ENCODE measurements at places on chromosomes 12 and 14.

DNA sequence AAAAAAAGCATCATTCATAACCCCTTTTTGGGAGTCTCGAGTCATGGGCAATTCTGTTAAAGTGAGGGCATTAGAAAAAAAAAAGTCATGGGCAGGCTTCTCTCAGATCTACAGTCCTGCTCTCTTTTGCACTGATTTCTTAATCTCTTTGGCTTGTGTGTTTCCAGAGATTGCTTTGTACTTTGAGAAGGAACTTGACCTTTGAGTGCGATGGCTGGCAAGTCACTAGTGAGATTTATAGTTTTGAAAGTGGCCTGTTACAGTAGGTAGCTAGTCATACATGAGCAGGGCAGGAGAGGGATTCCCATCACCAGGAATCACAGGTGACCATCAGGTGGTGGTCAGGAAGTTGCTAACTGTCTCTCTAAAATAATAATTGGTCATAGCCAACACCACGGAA lies 119.6 kb downstream of the KCNMB4 start:
- no peak for DNase-seq

- DNase-seq = no peak
These were observed 11.0 kb downstream of the PAPLN start for GRCh38 chr14:73248108-73248868.

DNA sequence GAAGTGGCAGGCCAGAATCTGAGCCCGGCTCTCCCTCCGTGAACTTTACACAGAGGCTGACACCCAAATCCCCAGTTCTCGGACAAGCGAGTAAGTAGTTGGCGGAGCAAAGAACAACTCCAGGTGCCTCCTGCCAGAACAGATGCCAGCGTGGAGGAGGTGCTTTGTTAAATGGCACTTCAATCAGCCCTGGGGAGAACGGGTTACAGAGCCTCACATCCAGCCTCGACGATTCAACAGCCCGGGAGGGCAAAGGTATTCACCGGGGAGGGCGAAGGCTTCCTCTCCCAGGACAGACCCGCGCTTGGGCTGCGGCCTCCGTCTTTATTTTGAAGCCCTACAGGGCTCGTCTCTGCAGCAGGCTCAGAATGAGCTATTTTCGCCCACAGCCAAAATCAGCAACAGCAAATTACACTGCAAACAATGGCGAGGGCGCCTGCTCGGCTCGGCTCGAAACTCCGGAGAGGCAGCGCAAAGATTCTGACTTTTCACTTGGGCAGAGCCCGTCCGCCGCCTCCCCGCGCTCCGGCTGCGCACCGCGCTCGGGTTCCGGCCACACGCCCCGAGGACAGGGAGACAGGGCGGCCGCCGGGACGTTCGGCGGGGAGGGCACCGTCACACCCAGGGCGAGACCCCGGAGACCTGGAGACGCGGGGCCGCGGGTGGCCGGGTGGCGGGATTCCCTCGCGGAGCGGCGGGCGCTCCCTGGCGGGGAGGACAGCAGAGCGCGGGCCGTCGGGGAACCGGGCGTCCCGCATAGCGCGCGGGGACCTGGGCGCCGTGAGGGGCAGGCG lies 811 bp downstream of the TMCC3 start:
- DNase-seq = no peak

DNA sequence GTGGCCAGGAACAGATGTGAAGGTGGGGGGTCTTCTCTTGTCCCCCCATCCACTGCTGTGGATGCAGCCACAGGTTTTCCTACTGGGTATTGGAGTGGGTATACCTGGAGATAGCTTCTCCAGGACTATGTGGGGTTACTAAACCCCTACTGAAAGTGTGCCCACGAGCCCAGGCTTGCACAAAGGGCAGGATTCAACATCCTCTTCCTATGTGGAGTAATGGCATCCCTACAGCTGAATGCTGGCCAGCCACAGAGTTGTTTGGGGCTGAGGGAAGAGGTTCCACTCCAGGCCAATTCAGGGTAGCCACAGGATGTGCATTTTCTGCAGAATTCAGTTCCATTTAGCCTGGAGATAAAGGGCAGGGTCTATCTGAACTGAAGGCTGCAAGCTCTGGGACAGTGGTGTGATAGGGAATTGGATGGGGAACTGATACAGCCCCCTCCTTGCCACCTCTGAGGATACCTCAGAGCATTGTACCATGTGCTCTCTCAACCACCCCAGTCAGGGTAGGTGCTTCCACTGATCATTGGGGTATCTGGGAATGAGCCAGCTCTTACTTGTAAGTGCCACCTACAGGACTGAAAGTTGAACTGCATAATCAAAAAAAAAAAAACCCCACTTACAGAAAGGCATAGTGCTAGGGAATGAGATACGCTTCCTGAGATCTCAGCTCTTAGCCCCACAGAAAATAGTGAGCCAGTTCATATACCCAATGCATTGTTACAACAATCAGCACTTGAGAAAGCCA lies 187.1 kb downstream of the KITLG start:
- DNase-seq = no peak

DNA sequence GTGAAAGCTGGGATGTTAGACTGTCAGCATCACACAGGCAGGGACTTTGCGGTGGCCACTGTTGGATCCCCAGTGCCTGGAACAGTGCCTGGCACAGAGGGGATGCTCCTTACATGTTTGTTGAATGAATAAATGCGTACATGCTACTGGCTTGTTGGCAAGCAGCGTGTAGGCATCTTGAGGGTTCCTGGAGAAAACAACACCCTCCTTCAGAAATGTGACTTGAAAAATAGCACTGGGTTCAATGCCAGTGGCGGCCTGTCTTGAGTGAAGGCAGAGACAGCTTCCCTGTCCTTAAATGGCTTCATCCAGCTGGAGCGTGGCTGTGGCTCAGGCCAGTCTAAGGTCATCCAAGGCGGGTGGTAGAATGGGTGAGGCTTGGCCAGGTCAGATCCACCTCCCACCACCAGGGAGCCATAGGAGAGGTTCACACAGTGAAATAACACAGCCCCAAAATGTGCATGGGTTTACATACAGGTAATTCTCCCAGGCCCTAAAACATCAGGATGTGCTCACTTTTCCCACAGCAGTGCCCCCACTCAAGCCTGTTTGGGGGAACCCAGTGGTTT lies 171.4 kb downstream of the PHETA1 start:
- DNase-seq = no peak

DNA sequence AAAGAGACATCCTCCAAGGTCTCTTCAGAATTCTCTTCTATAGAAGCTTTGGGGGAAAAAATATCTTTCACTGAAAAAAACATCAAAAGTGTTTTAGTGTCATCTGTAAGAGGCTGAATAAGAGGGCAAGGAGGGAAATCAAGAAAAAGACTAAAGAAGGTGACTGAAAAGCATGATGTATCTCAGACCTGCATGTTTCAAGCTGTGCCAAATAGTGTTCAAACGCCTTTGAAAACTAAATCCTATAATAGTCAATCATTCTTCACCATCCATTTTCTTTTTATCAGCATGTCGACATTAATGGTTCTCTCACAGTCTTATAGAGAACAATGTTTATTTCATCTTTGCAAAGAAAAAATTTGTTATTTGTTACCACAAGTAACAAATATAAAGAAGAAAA lies 94.5 kb downstream of the CEP128 start:
- no peak for DNase-seq

- no peak for DNase-seq
These were observed 459.5 kb downstream of the RMST start for GRCh38 chr12:97921979-97922722.

DNA sequence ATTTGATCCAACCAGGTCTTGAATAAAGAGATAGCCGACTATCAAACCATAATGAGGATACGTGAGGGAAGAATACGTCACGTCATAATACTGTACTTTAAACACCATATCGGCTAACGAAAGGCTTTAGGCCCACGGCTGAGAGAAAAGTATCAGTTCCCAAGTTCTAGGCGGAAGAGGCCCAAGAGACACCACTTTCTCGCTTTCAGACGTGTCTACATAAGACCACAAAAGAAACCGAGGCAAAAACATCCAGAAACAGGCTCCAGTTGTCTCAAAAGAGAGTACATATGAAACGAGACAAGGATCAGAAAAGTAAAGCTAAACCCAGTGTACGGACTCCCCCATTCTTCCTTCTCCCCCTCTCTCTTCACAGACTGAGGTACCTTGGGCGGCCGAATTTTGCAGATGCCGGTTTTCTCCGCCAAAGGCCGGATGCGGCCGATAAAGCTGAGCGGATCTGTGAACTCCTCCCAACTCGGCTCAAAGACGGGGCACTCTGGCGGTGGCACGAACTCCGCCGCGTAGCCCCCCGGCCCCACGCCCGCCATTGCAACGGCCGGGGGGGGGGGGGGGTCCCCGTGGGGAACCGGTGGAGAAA lies 479 bp downstream of the KDM5A start:
- DNase-seq = no peak

- DNase-seq = no peak
These were observed 96.2 kb downstream of the FIGNL2 start for GRCh38 chr12:51752234-51752889.

DNA sequence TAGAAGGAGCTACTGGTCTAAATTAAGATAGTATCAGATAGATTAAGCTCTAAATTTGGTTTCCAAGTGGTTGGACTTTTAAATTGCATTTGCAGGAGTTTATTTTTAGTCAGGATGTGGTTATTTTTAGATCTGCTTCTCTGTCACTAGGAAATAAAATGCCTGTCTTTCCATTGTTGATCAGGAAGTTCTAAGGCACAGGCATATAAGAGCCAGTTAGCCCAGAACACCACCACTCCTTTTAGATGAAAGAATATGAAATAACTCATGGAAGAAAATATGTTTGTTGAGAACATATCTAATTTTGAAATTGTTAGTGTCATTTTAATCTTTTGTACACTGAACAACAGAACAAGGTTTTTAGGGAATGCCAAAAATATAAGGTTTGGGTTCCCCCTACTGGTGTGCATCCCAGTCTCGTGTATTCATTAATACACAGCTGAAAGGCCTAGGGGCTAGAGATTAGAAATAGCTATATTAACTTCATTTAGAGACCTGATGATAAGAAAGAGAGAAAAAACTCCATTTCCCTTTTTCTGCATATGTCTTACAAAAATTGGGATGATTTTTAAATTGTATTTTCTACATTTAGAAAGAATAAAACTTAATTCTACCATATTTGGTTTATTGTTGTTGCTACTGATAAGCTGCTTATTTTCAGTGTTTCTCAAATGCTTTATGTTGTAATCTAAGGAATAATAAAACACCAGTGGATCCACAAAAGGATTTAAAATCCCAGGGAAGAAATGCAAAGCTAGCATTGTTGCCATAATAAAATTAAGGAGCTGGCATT lies 67.2 kb downstream of the RIC8B start:
- DNase-seq = no peak

- no peak for DNase-seq
These were observed 392.0 kb downstream of the RPL10L start for GRCh38 chr14:46259536-46259935.

DNA sequence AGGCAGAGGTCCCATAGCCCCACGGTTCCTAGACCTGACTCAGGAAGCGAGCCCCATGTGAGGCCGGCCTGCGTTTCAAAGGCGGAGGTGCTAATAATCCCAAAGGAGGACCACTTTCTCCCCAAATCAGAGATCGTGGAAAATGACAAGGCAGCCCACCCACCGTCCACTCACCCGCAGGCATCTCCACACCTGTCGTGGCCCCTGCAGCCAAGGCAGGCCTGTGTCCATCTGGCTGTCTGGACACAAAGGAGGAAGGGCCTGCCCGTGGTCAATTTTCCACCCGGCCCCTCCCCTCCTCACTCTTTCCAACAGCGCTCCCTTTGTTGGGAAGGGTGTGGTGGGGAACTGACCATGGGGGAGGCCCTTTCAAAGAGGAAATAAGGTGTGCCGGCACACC lies 125.3 kb upstream of the TMEM132D start:
- DNase-seq = no peak

GRCh38 chr14:89298056-89298834 lies 118.8 kb downstream of the FOXN3 start:
- DNase-seq = no peak

GRCh38 chr14:64069634-64070359 lies 217.0 kb downstream of the SYNE2 start:
- DNase-seq = no peak

- no peak for DNase-seq
These were observed 12.3 kb upstream of the GNG2 start for GRCh38 chr14:51848120-51848519.

- DNase-seq = no peak
These were observed 33.4 kb downstream of the ACADS start for GRCh38 chr12:120758798-120759590.

- DNase-seq = no peak
These were observed 16.7 kb downstream of the OSBPL8 start for GRCh38 chr12:76542908-76543307.

DNA sequence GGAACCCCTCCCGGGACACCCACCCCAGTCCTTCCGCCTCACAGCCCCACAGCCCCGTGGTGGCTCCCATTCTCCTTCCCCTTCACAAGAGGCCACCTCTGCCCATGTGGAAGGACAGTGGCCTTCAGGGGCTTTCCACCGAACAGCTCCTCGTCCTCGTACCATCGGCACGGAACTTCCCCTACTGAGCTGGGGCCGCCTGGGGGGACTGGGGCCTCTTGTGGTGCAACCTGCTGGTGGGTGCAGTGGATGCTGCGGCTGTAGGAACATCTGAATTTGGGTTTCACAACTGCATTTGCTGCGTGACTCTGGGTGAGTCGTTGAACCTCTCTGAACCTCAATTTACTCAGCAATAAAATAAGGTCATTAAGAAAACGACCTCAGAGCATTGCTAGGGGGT lies 50.9 kb downstream of the RFLNA start:
- DNase-seq = peak; percentile 55

GRCh38 chr14:58362798-58363412 lies 32.8 kb upstream of the TOMM20L start:
- no peak for DNase-seq

- no peak for DNase-seq
These were observed 68.2 kb downstream of the SLC15A4 start for GRCh38 chr12:128755566-128755965.

- no peak for DNase-seq
These were observed 283 bp downstream of the VIPAS39 start for GRCh38 chr14:77457115-77457521.

DNA sequence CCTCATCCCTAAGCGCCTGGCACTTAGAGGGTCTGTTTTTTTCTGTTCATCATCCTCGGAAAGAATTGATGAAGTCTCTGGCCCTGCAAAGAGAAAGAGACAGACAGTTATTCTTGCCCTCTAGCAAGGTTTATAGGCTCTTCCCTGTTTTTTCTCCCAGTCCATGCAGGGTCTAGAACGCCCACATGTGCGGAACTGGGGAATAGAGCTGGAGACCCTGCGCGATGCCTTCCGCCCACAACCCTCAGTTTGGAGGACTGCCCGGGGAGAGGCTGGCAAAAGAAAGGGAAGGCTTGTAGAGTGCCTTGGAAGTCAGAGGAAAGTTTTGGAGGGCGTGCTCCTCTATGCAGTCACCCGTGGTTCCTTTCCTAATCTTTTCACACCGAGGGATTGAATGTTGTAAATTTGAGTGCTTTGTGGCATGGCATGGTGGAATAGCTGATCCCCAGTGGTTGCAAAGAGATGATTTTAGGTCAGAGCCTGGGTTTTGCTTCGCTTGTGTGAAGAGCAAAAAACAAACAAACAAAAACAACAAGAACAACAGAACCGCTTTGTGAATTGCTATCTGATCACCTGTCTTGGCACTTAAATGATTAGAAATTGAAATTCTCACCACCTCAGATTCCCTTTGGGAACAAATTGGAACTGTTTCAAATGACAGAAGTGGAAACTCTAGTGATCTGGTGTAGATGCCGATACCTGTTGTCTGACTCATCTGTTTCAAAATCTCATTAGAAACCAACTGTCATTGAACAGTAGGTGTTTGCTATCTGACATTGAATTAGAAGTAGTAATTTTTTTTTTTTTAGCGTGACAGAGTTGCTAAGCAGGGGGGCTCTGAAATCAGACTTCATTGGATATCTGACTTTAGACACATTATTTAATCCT lies 947 bp downstream of the GAS2L3 start:
- DNase-seq = no peak

- no peak for DNase-seq
These were observed 947 bp downstream of the AEBP2 start for GRCh38 chr12:19440019-19440858.
